Stimulated activated CD4-positive, alpha-beta T cell treated with anti-CD3 and anti-CD28 coated beads, TNF-alpha, amount 100 ng/mL, for 4 hours (primary cell): ENCODE measurements at places on chromosomes 7 and 10.

- no peak for DNase-seq
Observed at GRCh38 chr7:48304641-48305040, 133.4 kb downstream of the ABCA13 start.

DNA sequence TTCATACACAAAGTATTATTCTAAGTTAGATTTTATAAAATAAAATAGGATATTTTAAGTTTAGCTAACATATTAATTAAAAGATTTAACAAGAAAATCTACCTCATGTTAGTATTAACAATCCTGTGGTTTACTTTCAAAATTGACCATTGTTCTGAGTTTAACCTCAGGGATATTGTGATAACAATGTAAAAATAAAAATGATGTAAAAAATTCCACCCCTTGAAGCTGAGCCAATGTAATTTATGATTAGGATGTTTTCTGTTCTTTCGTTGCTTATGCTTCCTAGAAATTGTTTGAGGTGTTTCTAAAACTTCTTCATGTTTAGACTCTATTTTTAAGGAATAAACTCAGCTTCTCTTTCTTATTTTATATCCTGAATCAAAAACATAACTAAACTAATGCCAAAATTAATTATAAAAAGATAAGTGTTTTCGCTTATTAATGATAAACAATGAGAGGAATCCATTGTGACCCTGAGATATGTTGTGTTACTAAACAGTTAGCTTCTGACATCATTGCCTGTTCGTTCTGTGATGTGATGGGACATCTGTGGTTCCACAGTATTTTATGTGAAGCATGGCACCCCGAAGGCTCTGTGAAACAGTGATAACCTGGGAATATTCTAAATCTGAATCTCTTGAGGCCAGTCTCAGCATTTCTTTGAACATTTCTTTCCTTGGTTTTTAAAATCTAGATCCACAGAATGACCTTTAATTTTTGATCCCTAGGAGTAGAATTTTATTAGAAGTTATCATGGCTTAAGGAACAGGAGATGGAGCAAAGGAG lies 340.8 kb downstream of the ARL4A start:
- no peak for DNase-seq

GRCh38 chr10:32454148-32454547 lies 8.2 kb downstream of the CCDC7 start:
- no peak for DNase-seq

DNA sequence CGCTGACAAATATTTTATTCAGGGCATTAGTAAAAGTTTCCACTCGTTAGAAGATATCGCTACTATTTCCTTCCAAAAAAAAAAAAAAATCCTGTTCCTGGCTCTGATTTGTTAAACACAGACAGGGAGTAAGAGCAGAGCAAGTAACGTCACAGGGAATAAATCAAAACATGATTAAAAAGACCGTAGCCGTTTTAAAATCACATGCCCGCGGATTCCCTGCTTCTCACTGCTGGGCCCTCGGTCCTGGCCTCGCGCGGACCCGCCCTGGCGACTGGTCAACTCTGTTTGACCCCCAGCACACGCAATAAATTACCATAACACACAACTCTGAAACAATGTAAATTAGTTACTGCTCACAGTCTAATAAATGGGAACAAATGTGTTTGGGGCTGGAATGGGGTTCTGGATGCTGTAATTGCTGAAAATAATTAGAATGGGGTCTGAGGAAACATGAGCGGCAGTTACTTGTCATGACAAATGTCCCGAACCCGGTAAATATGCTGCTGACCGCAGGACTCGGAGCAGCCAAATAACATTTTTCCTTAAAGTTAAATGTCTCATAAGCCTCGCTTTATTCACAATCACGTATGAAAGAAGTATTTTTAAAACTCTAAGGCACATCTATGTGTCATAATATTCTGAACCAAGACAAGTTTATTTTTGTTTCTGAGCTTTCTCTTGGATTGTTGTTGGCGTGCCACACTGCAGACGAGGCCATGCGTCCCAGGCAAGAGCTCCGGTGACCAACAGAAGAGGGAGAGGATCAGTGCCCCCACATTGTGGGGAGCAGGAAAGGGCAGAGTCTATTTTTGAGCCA lies 17.9 kb downstream of the EBF3 start:
- DNase-seq, result no peak

DNA sequence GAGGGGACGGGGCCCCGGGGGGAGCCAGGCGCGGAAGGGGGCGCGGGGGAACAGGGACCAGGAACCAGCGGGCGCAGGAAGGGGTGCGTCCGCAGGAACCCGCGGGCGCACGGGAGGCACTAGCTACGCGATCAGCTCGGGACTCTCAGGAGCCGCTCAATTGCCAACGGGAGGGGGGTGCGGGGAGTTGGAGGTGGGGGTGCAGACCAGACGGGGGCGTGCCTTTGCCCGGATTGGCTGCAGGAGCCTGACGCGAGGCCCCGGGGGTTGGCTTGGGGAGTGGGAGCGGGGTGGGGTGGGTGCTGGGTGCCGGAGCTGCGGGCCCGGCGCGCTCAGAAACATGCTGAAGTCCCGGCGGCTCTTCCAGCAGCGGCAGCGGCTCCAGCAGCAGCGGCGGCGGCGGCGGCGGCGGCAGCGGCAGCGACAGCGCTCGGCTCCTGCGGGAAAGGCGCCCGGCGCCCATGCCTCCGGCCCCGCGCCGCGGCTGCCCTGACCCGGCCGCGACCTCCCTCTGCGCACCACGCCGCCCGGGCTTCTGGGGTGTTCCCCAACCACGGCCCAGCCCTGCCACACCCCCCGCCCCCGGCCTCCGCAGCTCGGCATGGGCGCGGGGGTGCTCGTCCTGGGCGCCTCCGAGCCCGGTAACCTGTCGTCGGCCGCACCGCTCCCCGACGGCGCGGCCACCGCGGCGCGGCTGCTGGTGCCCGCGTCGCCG lies at the start of gene ADRB1:
TSS of gene ADRB1 (plus strand) at position 335 of the 715 bp plus-strand sequence. CDS start at position 602, 267 bp downstream.
- DNase-seq, result no peak

DNA sequence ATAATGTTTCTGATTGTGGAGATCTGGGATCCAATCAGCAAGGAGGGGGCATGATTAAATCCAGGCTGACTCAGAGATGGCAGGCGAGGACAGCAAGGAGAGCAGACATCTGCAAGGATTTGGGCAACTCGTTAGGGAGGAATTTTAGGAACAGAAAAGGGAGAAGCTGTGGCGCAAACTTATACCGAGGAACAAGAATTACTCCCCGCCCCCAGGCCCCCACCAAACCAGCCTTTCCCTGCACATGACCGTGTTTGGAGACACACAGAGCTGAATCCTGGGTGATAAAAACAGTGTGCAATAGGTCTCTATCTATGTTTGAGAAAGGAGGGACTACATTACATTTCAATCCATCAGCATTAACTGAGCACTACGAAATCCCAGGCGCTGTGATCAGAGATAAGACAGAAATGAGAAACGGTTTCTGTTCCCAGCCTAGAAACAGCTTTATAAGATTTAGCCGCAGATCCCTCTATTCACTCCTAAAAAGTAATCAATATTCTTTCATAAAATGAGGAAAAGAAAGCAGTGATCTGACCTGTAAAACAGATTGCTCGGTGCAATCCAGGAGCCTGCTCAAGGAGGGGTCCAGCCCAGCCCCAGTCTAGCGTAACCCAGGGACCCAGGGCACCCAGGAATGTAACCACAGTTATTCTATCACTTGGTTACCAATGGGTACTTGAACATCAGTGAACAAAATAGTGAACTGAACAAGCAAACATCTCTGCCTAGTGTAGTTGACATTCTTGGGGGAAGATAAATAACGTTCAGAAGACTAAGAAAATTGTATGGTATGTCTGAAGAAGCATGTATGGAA lies 37.2 kb upstream of the RAPGEF5 start:
- no peak for DNase-seq

DNA sequence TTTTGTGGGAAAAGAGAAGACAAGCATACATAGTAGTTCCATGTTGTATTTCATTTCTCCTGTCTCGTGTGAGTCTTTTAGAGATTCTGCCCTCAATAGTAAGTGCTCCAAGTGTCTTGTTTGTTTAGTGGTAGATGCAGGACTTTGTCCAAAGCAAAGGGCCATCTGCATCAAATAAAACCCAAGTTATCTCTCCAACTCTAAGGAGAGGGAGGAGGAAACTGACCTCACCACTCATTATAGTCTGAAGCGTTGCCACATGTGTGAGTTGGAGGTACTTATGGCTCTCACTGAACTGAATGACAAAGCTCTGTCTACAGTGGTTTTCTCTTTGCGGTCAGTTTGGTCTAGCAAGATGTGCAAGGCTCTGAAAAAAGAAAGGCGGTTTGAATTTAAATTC lies 272.6 kb downstream of the DOCK4 start:
- DNase-seq, result no peak

DNA sequence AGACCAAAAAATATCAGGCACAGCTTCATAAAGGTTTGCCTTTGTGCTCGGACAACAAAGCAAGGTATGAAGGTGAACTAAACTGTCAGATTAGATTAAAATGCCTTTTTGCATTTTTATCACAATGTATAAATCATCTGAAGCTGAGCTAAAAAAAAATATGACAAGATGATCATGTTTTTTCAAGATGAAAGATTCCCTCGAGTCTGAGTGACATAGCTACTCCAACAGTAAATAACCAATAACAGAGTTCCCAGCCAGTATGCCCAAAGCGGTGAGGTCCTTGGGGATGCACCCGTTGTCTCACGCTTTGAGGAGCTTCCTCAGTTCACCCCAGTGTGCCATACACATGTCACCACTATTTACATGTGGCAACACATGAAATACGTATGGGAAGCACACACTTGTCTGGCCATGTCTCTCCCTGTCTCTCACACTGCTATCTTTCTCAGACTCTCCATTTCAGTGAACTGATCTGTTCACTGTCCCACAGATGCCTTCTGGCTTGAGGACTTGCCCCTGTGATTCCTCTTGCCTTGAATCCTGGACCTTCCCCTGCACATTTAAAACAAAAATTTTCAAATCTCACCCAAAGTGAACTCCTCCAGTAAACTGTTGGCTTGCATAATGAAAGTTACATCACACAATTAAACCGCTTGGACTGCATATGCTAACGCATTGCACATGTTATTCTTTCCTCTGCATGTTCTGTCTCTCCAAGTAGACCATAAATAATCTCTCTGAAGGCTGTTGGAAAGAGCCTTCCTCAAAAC lies 2.6 kb upstream of the PIK3CG start:
- no peak for DNase-seq

DNA sequence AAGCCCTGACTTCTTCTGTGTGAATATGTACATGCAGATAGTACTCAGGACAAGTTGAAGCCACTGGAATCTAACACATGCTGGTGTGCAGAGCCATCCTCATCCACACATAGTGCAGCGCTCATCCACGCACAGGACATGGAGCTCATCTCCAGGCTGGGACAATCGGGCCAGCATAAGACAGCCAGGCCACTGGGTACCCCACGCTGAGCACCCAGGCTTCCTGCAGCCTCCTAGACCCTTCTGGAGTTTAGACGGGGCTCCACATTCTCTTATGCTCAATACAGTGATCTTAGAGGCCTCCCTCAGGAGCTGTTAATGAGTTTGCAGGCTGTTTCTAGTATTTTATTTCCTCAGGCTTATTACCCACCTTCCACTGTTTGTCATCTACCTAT lies 238.9 kb downstream of the TNS3 start:
- no peak for DNase-seq

GRCh38 chr7:16203065-16203464 lies 218.3 kb downstream of the CRPPA start:
- DNase-seq, result no peak

GRCh38 chr7:100571829-100572116 lies 1.9 kb downstream of the SAP25 start:
- DNase-seq, result no peak

DNA sequence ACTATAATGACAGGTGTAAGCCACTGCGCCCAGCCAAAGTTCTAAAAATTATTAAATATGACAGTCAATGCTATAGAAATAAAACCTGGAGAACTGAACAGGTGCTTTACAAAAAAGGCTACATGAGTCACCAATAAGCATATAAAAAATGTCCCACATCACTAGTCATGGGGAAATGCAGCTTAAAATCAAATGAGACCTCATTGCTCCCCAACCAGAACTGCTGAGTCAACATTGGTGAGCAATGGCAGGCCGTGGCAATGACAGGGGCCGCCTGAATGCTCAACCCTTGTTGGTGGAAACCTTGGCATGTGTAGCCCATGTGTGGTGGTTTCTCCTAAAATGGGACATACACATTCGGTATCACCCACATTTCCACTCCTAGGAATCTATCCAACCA lies 352.3 kb upstream of the KLF6 start:
- DNase-seq, result no peak

- DNase-seq, result no peak
Observed at GRCh38 chr10:104043854-104044253, 41.8 kb downstream of the COL17A1 start.

- DNase-seq, result no peak
Observed at GRCh38 chr10:12048547-12048946, 5.9 kb upstream of the UPF2 start.

DNA sequence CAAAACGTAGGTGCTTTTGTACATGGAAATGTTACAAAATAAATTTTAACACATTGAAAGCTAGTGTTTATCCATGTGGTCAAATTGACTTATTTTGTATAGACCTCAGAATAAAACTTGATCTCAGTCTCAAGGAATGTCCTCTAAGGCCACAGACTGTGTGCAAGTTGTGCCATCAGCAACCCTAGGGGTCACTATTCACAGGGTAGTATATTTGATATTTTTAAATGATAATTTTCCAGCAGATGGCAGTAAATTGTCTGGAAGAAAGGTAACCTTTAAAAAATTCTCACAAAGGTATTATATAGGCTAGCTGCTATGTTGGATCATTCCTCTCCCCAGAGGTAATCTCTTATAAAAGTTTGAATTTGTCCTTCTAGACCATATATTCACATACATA lies 12.9 kb upstream of the SNX10 start:
- no peak for DNase-seq

DNA sequence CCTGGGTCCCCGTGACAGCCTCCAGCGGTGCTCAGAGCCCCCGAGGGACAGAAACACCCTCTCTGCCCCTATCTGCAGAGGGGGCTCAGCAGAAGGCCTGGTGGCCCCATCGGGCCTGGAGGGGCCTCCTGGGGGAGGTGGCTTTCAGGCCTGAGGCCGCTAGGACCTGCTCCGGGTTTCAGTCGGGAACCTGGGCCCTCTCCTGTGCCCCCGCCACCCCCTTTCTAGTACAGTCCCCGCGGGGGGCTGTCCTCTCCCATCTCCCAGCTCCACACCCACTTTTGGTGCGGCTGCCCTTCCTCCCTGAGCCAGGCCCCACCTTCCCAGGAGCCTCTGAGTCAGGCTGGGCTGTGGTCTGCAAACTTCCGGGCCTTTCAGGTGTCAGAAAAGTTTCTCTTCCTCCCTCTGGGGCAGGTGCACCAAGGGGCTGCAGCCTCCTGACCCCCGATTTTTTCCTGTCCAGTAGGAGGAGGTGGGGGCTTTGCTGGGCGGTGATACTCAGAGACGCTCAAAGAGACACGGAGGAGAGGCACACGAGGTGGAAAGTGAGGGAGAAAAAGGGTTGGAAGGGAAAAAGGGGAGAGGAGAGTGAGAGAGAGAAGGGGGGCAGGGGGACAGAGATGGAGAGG lies 692 bp downstream of the CARD11 start:
- DNase-seq, result peak; percentile 40
